ENCODE measurements at places on chromosomes 4 and X.
A peak's percentile ranks its signal among the peaks of the same experiment; 100 is the strongest.

GRCh38 chr4:120754590-120754989 lies 167.9 kb downstream of the PRDM5 start:
- no peak for DNase-seq

- no peak for DNase-seq
Measured at GRCh38 chr4:102560115-102560514, 59.0 kb downstream of the NFKB1 start.

GRCh38 chrX:114930227-114930626 lies 87.2 kb downstream of the IL13RA2 start:
- no peak for DNase-seq

GRCh38 chr4:112075129-112075753 lies 70.0 kb upstream of the FAM241A start:
- DNase-seq: peak; percentile 20

GRCh38 chr4:95439896-95440295 lies 108.9 kb downstream of the UNC5C start:
- DNase-seq: no peak

- no peak for DNase-seq
Measured at GRCh38 chr4:61389640-61390039, 189.5 kb downstream of the ADGRL3 start.

DNA sequence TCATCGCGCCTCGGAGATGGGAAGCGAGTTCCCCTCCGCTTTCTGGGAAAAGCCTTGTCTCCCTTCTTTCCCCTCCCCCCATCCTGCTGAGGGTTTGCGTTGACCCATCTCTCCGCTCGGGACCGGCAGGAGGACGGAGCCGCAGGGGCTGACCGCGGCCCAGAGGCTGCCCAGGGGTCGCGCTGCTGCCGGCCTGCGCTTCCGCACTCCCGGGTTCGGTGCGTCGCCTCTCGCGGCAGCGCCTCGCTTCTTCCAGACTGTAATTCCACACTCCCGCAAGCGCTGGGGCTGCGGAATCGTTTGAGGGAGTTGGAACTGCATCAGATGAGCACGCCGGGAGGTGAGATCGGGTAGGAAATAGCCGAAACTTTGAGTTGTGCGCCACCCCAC lies 88.3 kb downstream of the BCOR start:
- DNase-seq: no peak

DNA sequence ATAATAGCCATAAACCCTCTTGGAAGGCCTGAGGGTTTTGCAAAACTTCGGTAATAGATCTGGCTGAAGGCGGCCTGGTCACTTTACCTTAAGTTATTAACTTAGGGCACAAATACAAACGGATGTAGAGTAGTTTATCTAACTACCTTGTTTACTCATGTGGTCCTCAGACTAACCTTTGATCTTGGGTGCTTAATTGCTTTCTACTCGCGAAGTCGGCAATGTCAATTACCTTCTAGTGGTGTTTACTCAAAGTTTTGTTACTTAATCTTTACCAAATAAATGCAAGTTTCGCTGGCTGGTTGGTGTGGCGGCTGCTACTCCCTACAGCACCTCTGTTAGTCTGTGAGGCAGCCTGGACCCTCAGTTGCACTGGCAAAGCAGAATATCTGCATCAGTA lies 8.9 kb upstream of the ZNF141 start:
- no peak for DNase-seq

DNA sequence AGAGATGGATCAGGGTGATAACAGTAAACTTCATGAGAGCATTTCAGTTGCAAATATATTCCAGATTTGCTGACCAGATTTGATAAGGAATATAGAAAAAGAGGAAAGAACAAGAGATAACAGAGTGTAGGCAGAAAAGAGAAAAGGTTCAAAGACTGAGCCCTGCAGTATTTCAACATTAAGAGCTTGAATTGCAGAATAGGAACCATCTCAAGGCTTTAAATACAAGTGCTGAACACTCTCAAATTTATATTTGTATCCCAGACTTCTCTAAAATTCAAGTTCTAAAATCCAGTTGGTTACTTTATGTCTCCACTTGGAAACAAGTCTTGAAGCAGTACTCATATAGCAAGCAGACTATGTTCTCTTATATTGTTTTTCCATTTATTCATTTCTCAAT lies 9.7 kb upstream of the MYOZ2 start:
- DNase-seq: no peak

GRCh38 chrX:12804655-12805054 lies 13.4 kb downstream of the PRPS2 start:
- DNase-seq: no peak

DNA sequence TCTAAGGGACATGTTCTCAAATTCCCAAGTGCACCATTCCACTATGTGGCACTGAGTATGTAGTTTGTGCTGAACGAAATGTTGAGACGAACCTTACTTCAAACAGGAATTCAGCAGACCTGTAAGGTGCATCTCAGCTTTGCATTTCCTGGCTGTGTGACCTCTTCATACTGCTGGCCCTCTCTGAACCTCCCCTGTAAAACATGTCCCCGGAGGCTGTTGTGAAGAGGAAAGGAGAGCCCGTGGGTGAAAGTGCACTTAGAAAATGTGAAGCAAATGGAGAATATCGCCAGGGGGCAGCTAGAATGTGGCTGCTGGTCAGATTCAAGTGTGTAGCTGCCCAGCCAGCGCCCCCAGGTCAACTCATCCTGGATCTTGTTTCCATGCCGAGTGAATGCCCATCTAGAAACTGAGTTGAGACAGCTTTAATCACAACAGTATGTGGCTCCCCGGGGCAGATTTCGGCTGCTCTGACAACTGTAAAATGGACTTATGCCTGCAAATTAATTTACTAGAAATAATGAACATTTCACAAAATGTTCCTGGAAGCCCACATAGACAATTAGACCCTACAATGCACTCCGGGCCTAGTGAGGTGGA lies 263.3 kb downstream of the EVC2 start:
- no peak for DNase-seq

GRCh38 chr4:113739197-113739596 lies 22.3 kb downstream of the CAMK2D start:
- no peak for DNase-seq

DNA sequence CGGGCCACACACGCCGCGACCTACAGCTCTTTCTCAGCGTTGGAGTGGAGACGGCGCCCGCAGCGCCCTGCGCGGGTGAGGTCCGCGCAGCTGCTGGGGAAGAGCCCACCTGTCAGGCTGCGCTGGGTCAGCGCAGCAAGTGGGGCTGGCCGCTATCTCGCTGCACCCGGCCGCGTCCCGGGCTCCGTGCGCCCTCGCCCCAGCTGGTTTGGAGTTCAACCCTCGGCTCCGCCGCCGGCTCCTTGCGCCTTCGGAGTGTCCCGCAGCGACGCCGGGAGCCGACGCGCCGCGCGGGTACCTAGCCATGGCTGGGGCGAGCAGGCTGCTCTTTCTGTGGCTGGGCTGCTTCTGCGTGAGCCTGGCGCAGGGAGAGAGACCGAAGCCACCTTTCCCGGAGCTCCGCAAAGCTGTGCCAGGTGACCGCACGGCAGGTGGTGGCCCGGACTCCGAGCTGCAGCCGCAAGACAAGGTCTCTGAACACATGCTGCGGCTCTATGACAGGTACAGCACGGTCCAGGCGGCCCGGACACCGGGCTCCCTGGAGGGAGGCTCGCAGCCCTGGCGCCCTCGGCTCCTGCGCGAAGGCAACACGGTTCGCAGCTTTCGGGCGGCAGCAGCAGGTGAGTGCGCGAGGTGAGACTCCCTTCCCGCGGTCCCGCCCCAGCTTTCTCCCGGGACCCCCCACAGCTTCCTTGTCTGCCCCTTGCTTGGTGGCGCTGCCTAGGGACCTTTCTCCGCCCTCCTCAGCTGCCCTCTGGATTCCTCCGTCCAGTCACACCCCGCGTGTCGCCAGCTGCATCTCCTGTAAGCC lies 678 bp downstream of the BMP3 start:
- DNase-seq: no peak

DNA sequence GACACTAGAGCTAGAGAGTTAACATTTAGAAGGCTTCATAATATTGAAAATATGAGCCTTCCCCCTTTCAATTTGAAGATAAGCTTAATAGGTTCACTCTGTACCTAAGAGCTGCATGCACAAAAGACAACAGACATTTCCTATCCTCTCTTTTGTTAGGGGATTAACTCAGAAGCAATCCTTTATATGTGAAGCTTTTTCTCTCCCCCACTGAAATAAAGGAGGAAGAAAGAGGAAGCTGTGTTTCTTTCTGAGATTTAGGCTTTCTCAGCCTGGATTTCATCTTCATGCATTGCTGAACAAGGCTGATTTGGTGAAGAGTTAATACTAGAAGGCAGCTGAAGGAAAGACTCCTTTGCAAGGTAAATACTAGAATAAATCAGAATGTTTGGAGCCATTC lies 21.0 kb upstream of the CABS1 start:
- DNase-seq: no peak

DNA sequence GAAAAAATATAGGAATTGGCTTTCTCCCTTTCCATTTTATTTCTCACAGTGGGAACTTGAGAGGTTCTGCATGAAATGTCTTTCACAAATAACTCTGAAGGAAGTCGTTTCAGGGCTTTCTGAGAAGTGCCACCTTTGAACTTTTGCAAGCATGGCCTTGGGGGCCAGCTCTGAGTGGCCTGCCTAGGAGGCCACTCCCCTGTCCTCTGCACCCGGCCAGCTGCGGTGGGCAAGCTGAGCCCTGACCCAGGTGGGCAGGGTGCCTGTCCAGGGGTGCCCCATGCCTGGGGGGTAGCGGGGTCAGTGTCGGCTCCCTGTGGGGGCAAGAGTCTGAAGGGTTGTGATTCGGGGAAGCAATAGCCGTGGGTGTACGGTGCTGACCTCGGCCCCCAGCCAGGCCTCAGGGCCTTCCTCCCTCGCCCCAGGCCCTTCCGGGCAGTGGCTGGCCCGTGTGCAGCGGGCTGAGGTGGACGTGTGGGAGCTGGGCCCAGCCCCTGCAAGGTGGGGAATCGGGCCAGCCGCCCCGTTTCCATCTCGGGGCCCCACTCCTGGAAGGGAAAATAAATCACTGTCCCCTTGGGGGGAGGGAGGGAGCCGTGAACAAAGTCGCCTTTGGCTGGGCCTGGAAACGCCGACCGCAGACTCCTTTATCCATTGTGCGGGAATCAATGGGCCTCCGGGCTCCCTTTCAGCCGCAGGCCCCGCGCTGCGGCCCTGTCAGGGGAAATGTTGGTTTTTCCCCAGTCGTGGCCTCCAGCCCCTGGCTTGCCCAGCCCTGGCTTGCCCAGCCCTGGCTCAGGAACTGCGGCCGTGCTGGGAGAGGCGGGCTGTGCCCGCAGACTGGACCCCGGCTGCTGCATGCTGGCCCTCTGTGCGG lies 3.1 kb downstream of the FGFRL1 start:
- DNase-seq: no peak

- DNase-seq: no peak
Measured at GRCh38 chr4:138512756-138513155, 270.6 kb upstream of the SLC7A11 start.

- no peak for DNase-seq
Measured at GRCh38 chr4:68907788-68908700, 43.6 kb downstream of the UGT2A3 start.

DNA sequence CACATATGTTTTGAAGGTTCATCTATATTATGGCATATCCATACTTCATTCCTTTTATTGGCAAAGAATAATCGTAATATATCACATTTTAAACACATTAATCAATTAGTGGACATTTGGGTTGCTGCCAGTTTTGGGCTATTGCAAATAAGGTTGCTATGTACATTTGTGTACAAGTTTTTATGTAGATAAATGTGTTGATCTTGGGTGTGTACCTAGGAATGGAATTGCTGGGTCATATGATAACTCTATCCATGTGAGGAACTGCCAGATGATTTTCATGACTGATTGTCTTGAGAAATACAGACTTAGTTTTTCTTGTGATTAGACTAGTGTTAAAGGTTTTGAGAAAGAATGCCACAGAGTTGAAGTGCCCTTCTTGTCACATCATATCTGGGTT lies 99.2 kb upstream of the RAB40AL start:
- no peak for DNase-seq

DNA sequence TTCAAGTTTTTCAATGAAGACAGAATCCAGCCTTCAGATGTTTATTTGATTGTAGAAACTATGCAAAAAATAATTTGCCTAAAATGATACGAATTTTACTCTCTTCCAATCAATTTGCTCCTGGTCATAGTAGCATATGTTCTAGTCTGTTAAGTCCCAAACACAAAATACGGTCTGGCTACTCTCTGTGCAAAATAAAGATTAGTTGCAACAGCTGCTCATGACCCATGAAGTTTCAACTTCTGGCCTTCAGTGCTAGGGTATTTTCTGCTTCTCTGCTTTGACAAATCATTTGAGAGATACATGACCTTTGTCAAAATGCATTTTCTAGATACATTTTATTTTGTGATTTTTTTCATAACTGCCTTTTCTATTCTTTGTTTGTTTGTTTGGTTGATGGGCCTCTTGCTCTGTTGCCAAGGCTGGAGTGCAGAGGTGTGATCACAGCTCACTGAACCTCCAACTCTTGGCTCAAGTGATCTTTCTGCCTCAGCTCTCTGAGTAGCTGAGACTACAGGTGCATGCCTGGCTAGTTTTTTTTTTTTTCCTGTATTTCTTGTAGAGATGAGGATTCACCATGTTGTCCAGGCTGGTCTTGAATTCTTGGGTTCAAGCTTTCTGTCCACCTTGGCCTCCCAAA lies 55.2 kb downstream of the TACR3 start:
- DNase-seq: no peak

DNA sequence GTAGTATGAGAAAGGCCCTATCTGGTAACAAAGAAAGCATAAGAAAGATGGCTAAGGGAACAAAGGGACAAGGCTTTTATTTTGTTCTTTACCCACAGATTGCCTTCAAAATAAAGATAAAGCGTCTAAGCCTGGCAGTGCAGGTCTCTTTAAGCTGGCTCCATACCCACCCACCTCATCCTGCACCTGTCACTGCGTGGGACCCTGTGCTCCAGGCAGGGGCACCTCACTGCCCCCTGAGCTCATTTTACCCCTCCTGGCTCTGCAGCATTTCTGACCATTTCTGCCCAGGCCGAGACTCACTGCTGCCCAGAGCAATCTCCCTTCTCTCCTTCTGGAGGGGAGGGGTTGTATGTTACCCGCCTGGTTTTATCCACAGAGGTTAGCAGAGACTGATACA lies 1.7 kb upstream of the CYP4V2 start:
- DNase-seq: no peak

DNA sequence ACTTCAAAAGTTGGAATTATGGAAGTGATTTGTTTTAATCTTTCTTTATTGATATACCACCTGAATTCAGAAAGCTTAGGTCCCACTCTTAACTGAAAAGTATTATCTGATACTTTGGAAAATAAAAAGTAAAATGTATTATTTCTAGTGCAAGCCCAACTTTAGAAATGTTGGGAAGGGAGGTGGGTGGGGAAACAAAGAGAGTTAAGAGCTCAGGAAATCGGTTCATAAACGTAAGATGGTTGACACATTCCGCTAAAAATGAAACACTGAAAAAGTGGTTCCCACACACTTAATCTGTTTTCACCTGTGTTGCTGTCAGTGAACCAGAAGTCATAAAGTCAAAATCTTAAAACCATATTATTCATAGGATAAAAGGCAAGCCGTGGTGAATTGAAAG lies 237.4 kb downstream of the BANK1 start:
- DNase-seq: no peak

GRCh38 chr4:133484287-133484686 lies 335.2 kb downstream of the PCDH10 start:
- DNase-seq: no peak

GRCh38 chrX:97268182-97268680 lies 384.5 kb downstream of the RPA4 start:
- no peak for DNase-seq
